ENCODE measurements at places on chromosomes 12 and 14.
A peak's percentile ranks its signal among the peaks of the same experiment; 100 is the strongest.

DNA sequence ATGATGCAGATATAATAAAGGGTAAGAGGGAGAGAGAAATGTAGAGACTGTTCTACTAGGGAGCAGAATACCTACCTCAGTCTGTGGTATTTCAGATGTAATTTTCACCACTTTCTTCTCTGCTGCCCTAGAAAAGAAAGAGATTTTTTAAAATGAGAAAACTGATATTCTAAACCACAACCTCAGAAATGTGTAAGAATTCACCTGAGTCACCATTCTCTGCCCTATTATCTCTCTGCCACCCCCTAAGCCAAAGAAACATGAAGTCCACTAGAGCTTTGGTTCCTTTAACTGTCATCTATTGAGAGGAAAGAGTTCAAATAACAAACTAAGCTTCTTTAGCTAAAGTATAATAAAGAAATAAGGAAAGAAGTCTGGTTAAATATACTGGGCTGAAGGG is 21.6 kb downstream of the SARNP start:
- DNase-seq = no peak

GRCh38 chr12:52834727-52835001 is 553 bp upstream of the KRT79 start:
- DNase-seq = no peak

- peak; percentile 17 for DNase-seq
Observed at GRCh38 chr12:78406828-78407227, 457.7 kb upstream of the SYT1 start.

DNA sequence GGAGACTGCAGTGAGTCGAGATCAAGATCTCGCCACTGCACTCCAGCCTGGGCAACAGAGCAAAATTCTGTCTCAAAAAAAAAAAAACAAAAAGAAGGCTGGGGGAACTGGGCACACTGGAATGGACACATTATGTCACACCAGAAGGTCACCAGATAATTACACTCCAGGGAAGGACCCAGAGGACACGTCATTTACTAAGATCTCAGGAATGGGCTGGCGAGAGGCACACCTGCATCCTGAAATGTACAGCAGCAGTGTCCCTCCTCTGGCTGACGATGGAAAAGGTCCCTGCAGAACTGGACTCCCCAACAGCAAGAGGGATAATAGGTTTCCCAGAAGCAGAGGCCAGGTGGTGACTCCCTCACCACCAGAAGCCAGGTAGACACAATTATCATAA is 243.5 kb downstream of the BCL11B start:
- no peak for DNase-seq

- DNase-seq = no peak
Observed at GRCh38 chr14:83425138-83425537, 1891.5 kb upstream of the SEL1L start.

DNA sequence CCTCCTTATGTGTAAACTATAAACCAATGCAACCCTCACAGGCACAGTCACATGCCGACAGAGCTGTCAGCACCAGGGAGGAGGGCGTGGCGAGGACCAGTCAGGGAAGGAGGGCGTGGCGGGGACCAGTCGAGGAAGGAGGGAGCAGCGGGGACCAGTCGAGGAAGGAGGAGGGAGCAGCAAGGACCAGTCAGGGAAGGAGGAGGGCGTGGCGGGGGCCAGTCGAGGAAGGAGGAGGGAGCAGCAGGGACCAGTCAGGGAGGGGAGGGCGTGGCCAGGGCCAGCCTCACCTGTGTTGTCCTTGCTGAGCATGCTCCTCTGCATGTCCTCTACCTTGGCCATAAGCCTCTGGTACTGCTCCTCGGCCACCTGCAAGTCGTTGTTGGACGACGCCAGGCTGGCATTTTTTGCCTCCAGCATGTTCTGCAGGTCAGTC is 24.2 kb downstream of the GOLGA3 start:
- DNase-seq = no peak

DNA sequence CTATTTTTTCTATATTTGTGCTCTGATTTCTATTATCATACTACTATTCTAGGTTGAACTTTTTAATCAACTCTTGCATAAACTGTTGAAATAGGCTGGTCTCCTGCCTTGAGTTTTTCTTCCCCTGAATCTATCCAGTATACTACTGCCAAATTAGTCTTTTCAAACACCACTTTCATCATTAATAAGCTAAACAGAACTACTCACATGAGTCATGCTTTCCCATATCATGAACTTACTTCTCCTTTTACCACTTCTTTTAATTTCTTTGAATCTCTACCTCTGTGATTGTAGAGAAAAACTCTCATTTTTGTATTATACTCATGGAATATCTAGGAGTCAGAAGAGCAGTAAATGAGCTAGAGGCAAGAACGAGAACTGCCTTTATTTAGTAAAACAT is 340.3 kb upstream of the PDE3A start:
- no peak for DNase-seq

DNA sequence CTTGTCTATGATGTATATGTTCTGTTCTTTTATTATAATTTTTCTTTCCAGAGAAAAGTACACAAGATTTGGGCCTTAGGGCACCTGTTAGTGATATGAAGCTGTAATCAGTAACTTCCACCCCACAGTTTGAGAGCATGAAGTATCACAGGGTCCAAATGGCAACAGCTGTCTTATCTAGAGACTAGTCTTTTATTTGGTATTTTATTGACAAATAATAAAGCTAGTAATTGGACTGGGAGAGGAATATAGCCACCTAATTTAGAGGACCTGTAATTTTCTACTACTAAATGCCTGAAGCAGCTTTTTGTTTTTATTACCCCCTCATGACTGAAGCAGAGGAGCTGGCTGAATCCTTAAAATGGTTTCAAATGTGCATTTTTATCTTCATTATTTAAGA is 174.8 kb downstream of the PDZRN4 start:
- no peak for DNase-seq

All from NCI-H2081 (cell line).